ENCODE measurements at places on chromosomes 13 and 19.

- DNase-seq = no peak
Measured at GRCh38 chr13:28553971-28554370, 59.0 kb upstream of the FLT1 start.

GRCh38 chr13:51576754-51577153 lies 7.5 kb upstream of the WDFY2 start:
- no peak for DNase-seq

GRCh38 chr19:410243-410781 lies 1.4 kb upstream of the C2CD4C start:
- no peak for DNase-seq

DNA sequence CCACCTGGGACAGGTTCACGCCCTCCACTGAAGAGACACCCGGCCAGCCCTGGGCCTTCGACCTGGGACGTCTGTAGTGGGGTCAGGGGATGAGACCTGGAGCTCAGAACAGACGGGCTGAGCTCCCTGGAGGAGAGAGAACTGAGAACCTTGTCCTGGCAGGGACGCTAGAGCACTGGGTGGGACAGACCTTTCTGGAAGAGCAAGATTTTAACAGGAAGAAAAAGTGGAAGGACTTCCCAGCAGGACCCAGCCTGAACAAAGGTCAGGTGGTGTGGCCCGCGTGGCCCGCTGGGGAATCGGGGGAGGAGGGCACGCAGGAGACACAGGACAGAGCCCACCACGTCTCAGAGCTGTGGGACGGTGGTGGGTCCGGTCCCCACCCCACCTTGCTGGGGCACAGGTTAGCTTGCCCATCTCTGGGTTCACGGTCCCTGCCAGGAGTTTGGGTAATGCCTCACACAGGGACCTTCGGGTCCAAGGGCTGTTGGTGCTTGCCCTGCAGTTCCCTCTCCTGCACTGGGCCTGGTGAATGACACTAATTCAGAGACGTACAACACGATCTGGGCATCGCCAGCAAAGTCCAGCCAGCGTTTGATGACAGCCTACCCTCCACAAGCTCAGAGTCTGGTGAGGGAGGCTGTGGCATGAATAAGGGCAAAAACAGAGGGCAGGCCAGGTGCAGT lies 1.2 kb upstream of the EFNA2 start:
- DNase-seq = no peak

- no peak for DNase-seq
Measured at GRCh38 chr19:16026131-16026530, 50.2 kb upstream of the TPM4 start.

- DNase-seq = no peak
Measured at GRCh38 chr19:18257503-18258470, 16.5 kb downstream of the IQCN start.

DNA sequence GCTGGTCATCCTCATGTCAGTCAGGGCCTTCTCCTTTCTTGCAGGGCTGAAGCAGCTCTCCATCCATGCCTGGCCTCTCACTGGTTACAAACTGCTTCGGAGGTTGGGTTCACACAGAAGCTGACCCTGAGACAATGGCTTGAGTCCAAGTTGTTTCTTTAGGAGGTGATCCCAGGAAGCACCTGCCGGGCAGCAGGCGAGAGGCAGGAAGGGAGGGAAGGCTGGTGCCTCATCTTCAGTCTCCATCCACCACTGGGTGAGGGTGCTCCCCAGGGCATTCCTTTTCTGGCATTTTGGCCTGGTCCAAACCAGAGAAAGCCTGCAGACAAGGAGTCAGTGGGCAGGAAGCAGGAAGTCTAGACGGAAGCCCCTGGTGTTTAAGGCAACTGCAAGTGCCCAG lies 17.6 kb upstream of the SPATA13 start:
- DNase-seq = no peak

DNA sequence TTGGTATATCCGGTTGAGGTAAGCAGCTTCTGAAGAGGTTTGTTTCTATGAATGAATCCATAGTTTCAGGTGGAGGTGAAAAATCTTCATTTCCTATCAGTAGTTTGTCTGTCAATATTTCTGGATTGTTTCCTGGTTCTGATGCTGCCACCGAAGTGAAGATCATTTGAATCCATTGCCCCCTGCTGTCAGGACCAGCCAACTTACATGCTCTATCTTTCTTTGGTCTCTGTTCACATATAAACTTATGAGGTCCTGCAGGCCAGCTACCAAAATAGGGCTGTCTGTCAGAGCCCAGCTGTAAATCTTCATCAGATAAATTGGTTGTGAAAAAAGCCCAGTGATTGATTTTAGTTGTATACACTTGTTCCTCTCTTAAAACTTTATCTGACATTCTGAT lies 15.2 kb upstream of the N4BP2L1 start:
- no peak for DNase-seq

GRCh38 chr19:41261474-41262190 lies 2.5 kb upstream of the HNRNPUL1 start:
- no peak for DNase-seq

GRCh38 chr19:14748601-14749000 lies 29.8 kb downstream of the ADGRE2 start:
- no peak for DNase-seq

GRCh38 chr19:3851254-3852176 lies 17.3 kb downstream of the ZFR2 start:
- DNase-seq = no peak

GRCh38 chr13:97475011-97475410 lies 41.0 kb downstream of the RAP2A start:
- DNase-seq = peak; percentile 34

- no peak for DNase-seq
Measured at GRCh38 chr13:113748862-113749451, 10.1 kb upstream of the TMEM255B start.

- no peak for DNase-seq
Measured at GRCh38 chr19:4449639-4450028, 8.0 kb downstream of the UBXN6 start.

DNA sequence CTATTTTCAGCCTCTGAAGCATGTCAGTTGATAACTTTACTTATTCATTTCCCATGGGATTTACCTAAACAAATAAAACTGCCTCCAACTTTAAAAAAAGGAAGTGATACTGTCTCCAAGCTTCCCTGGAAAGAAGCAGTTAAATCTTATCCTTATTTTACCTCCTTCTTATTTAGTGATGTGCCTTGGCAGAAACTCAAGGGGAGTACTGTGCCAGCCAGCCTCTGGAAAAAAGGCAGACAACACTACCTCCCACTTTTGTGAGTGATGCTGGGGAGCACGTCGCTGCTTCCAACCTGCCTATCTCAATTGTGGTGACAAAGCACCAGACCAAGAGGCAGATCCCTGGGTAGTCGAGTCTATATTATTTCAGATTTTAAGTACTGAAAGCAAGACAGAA lies 765.6 kb downstream of the DIAPH3 start:
- DNase-seq = no peak

DNA sequence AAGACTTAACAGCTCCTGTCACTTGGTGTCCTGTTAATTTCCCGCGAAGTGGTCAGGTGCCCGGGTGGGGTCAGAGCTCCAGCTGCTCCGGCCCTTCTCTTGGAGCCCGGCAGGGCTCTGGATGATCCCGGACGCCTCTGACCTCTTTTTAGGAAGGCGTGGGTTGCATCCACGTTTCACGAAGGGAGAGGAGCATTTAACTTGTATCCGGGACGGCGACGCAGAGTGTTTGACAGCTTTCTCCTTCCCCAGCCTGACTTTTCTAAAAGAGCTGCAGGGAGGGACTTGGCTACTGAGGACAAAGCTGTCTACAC lies 656 bp downstream of the ZNF155 start:
- DNase-seq = no peak

DNA sequence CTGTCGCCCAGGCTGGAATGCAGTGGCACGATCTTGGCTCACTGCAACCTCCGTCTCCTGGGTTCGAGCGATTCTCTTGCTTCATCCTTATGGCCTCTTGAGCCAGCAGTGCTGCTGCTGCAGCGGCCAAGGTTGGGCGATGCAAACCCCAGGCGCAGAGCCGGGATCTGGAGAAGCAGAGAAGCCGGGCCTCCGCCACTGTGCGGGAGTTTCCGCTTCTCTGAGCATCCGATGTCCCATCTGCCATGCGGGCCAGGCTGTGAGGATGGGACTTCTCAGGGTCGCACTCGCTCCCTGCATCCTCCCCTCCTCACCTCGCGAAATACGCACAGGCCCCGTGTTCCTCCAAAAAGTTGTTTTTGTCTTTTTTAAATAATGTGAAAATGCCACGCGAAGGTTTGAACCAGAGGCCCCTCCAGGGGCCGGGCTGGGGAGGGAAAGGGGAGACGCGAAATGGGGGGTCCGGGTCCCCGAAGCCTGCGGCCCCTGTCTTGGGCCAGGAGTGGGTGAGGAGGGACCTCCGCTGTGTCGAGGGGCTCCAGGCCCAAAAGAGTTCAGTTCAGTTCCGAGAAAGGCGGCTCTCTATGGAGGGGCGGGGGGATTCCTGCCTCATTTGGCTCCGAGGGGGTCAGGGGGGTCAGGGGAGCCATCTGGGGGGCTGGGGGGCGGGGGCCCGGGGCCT lies 15.9 kb downstream of the CYTH2 start:
- DNase-seq = no peak

- DNase-seq = no peak
Measured at GRCh38 chr19:16586991-16587832, 15.0 kb upstream of the SLC35E1 start.

- no peak for DNase-seq
Measured at GRCh38 chr19:5479958-5480357, 24.7 kb downstream of the ZNRF4 start.

- no peak for DNase-seq
Measured at GRCh38 chr19:6429419-6430221, 3.9 kb downstream of the SLC25A41 start.

- no peak for DNase-seq
Measured at GRCh38 chr13:44181931-44182330, 191.7 kb upstream of the SERP2 start.

- peak; percentile 7 for DNase-seq
Measured at GRCh38 chr13:104414771-104415170, 1348.6 kb upstream of the SLC10A2 start.

GRCh38 chr13:111184458-111185401 lies 69.6 kb downstream of the ARHGEF7 start:
- no peak for DNase-seq

DNA sequence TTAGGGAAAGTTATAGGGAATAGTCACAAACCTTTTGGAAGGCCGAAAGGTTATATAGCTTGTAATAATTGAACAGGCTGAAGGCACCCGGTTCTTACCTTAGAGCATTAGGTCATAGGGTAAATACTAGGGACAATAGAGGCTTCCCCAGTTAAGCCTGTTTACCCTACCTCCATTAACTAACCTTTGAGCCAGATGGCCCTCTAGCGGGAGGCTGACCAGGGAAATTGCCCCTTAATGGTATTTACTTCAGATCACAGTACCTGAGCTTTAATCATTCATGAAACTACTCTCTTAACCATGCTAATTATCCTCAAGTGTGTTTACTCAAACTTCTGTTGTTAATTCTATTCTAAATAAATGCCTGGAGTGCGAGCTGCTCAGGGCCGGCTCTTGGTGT lies 20.4 kb upstream of the ZNF83 start:
- DNase-seq = no peak

GRCh38 chr13:33797622-33798021 lies 20.3 kb upstream of the RFC3 start:
- DNase-seq = no peak

DNA sequence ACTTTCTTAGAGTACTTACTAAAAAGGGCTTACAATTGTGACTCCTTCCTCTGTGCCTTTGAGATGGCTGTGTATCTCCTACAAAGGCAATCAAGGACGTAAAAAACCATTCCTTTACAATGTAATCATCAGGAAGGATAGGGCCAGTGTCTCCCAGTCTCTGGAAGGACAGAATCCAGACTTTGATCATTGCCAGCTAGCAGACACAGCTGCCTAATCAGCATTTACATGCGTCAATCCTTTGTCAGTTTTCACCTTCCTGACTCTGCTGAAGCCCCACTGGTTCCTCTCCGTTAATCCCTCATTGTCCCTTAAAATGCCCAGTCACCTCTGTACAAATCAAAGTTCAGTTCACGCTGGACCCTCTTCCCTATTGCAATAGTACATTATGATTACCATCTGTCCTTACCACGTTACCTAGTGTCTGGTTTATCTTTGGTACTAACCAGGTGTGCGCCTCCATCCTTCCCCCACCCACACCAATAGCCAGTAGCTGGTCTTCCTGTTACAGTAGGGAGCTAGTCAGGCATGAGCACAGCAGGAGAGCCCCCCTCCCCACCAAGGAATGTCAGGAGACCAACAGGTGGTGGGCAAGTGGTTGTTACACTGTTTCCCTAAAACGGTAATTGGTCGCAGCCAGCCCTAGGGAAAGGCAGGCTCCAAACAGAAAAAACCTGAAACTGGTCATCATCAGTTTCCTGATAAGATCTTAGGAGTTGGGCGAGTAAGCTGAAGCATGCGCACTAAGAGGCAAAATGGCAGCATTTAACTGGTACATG lies 49.7 kb downstream of the TGDS start:
- no peak for DNase-seq

DNA sequence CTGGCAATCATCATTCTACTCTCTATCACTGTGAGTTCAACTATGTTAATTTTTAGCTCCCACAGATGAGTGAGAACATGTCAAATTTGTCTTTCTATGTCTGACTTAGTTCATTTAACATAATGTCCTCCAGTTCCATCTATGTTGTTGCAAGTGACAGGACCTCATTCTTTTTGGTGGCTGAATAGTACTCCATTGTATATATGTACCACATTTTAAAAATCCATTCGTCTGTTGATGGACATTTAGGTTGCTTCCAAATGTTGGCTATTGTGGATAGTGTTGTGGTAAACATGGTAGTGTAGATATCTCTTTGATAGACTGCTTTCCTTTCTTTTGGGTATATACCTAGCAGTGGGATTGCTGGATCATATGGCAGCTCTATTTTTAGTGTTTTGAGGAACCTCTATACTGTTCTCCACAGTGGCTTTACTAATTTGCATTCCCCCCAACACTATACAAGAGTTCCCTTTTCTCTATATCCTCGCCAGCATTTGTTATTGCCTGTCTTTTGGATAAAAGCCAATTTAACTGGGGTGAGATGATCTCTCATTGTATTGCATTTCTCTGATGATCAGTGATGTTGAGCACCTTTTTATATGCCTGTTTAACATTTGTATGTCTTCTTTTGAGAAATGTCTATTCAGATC lies 124.1 kb downstream of the PCCA start:
- DNase-seq = no peak

GRCh38 chr13:87972568-87972967 lies 301.4 kb downstream of the SLITRK5 start:
- no peak for DNase-seq

GRCh38 chr13:32126278-32126677 lies 94.7 kb downstream of the FRY start:
- no peak for DNase-seq

- DNase-seq = no peak
Measured at GRCh38 chr19:38107129-38107528, 116.9 kb downstream of the DPF1 start.

DNA sequence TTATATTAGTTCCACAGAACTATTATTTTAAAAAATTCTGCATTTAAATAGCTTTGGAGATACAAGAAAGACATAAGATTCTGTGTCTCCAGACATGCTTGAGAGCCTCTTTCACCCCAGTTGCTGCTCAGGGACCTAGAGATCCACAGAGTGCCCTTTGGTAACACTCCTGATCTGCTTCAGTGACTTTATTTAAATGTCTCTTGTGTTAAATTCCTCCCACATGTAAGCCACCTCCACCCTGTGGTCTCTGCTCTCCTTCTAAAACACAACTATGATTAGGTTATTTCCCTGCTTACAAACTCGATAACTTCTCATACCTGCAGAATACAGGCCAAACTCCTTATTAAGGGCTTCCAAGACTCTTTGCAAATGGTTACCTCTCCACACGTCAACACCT lies 141.0 kb downstream of the RFC3 start:
- DNase-seq = peak; percentile 5

All from renal pelvis (tissue), 12 donors.